ENCODE measurements at places on chromosomes 3 and 15. TPM values are rescaled to one million over a fixed set of nuclear protein-coding genes. Genes with fewer than 3 reads are reported as not detected.
A peak's percentile ranks its signal among the peaks of the same experiment; 100 is the strongest.

Gene CIDEC
- total RNA-seq: not detected

Gene COL6A5
- not detected for total RNA-seq

Gene CDHR4
- total RNA-seq: not detected

Gene ATP6V1A
- 38.1 TPM for total RNA-seq

Gene CCDC174
- 16.0 TPM for total RNA-seq

Gene MST1R
- total RNA-seq: 1.5 TPM

Gene PRTG
- total RNA-seq: not detected

Gene GOLGA8G
- total RNA-seq: not detected

Gene CCDC39
- not detected for total RNA-seq

Gene GPR62
- total RNA-seq: not detected

Gene PLCB2
- total RNA-seq: 95.7 TPM

- no peaks in the 10 kb centered on the region for H3K27me3 ChIP-seq
- H3K36me3 ChIP-seq: no peaks in the 10 kb centered on the region
- peaks cover 52% of the 10 kb centered on the region for H3K4me1 ChIP-seq
- DNase-seq: peak; percentile 71
- peak overlapping the region; percentile 73 for H3K27ac ChIP-seq
Measured at GRCh38 chr3:59424268-59425010, 374.6 kb upstream of the CFAP20DC start.

DNA sequence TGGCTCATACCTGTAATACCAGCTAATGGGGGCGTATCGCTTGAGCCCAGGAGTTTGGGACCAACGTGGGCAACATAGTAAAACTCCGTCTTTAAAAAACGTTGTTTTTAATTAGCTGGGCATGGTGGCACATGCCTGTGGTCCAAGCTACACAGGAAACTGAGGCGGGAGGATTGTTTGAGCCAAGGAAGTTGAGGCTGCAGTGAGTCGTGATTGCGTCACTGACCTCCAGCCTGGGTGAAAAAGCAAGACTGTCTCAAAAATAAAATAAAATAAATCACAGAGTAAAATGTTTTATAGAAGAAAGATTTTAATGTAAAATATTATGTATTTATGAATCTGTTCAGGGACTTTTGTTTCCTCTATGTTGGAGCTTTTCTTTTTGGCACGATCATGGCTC is 15.3 kb upstream of the STRIT1 start:
- peaks cover 1% of the 10 kb centered on the region for H3K27me3 ChIP-seq
- no peak overlapping the region for H3K4me3 ChIP-seq
- H3K27ac ChIP-seq: no peak overlapping the region
- no peaks in the 10 kb centered on the region for H3K4me1 ChIP-seq
- no peaks in the 10 kb centered on the region for H3K36me3 ChIP-seq

DNA sequence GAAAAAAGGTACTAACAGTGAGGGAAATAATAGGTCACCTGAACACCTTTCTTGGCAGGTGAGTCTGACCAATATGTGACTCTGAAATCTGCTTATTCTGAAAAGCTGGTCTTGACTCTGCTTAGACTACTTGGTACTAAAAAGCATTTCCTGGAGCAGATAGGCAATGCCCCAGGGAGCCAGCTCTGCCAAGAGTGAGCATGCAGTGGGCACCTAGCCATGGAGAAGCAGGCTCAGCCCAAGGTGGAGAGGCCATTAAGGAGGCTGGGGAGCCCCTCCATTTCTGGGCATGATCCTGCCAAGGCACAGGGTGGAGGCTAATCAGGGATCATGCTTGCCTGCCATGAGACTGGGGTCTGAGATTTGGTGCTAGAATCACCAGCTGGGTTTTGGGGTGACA is 1.6 kb upstream of the LTF start:
- peaks cover 49% of the 10 kb centered on the region for H3K27me3 ChIP-seq
- DNase-seq: no peak
- H3K4me1 ChIP-seq: no peaks in the 10 kb centered on the region
- no peaks in the 10 kb centered on the region for H3K36me3 ChIP-seq
- H3K4me3 ChIP-seq: no peak overlapping the region
- H3K27ac ChIP-seq: no peak overlapping the region

GRCh38 chr3:14757153-14757700 is 61.5 kb upstream of the FGD5 start:
- H3K27me3 ChIP-seq: no peaks in the 10 kb centered on the region
- no peaks in the 10 kb centered on the region for H3K36me3 ChIP-seq
- DNase-seq: peak; percentile 50

- H3K4me1 ChIP-seq: peaks cover 11% of the 10 kb centered on the region
- no peaks in the 10 kb centered on the region for H3K36me3 ChIP-seq
- H3K4me3 ChIP-seq: no peak overlapping the region
- DNase-seq: no peak
- H3K27ac ChIP-seq: no peak overlapping the region
- no peaks in the 10 kb centered on the region for H3K27me3 ChIP-seq
Measured at GRCh38 chr3:30493911-30494311, 112.5 kb upstream of the TGFBR2 start.

DNA sequence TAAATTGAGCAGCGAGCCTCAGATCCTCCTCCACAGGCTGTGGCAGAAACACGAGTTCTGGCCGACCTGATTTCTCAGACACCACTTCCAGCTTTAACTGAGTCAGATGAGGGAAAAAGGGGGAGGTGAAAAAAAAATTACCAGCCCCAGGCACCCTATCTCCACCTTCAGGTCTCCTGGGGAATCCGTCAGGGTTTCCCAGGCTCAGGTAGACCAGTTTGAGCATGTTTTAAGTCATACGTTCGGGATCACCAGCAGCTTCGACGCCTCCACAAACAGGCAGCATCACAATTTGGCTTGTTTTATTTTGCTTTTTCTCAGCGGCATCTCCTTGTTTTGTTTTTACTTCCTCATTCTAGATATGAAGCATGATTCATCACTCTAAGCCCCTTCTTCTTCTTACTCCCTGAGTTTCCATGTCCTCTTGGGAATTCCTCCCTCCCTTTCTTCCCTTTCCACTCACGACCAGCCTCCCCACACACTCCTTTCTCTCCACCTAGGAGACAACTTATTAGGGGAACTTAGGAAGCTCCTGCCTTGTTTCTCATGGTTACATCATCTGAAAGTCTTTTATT is 190.1 kb downstream of the ZNF621 start:
- no peak overlapping the region for H3K4me3 ChIP-seq
- no peaks in the 10 kb centered on the region for H3K36me3 ChIP-seq
- H3K4me1 ChIP-seq: peaks cover 3% of the 10 kb centered on the region

DNA sequence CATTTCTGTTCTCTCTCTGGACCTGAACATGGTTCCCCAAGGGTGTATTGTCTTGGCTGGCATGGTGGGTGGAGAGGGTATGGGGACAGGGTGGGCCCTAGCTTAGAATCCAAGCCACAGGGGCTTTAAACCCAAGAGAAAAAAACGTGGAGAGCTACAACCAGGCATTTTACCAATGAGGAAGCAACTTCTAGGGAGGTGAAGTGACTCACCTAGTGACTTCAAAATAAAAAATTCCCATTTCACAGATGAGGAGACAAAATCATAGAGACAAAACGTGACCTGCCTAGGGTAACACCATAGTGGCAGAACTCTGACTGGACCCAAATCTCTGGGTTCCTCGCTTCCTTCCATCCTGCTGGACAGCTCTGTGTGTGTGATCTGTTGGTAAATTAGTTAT is 216.8 kb downstream of the RPLP1 start:
- H3K4me1 ChIP-seq: peaks cover 26% of the 10 kb centered on the region
- H3K4me3 ChIP-seq: no peak overlapping the region
- H3K36me3 ChIP-seq: no peaks in the 10 kb centered on the region
- H3K27ac ChIP-seq: peak overlapping the region; percentile 36

DNA sequence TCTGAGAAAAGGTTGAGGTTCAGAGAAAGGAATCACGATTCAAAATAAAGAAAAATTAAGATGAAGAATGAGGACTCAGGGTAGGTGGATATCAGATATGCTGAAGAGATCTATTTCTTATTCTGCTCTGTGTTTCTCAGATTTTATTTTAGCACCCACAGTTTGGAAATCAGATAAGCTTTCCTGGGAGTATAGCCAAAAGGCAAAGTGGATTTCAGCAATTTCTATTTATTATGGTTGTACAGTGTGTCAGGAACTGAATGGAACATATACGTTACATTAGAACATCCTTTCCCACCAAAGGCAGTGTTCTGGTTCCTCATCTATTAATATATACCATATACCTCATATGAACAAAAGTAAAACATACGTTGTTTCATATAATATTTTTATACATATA is 18.9 kb downstream of the PEX5L start:
- H3K4me1 ChIP-seq: no peaks in the 10 kb centered on the region
- H3K27ac ChIP-seq: no peak overlapping the region
- H3K36me3 ChIP-seq: no peaks in the 10 kb centered on the region
- H3K4me3 ChIP-seq: no peak overlapping the region
- no peak for DNase-seq

- no peak overlapping the region for H3K27ac ChIP-seq
- no peaks in the 10 kb centered on the region for H3K36me3 ChIP-seq
- no peaks in the 10 kb centered on the region for H3K4me1 ChIP-seq
Measured at GRCh38 chr3:117366574-117366973, 657.0 kb downstream of the TUSC7 start.

DNA sequence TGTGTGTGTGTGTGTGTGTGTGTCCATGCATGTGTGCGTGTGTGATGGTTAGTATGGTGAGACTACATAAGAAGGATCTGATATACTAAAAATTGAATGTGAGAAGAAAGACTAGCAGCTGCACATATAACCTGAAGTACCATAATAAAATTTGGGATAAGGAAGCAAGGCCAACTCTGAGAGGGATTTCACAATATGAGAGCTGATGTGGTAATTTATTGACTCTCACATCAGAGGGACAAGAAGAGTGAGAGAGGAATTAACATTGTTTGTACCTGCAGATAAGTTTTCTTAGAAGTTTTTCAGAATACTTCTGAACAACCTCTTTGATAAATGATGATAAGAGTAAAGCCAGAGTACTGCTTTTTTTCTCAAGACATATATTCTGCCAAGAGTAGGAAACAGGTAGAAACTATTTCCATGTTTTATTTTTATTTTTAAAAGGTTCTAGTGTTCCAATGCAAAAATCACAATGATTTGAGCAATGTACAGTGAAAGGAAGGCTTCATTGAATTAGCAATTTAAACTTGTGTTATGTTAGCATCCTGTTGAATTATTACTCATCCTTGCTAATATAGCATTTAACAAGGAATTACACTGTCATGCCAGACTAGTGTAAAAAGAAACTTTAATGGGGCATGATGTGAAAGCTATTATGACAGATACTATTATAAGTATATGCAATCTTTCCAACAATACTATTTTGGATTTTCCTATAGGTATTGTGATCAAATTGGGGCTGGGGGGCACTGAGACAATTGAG is 415.5 kb upstream of the ARPP21 start:
- H3K4me3 ChIP-seq: no peak overlapping the region
- DNase-seq: no peak
- H3K27ac ChIP-seq: no peak overlapping the region
- H3K36me3 ChIP-seq: no peaks in the 10 kb centered on the region
- H3K4me1 ChIP-seq: no peaks in the 10 kb centered on the region
- H3K27me3 ChIP-seq: no peaks in the 10 kb centered on the region

GRCh38 chr3:159668990-159669476 is 319.6 kb upstream of the IL12A start:
- no peak for DNase-seq
- no peak overlapping the region for H3K27ac ChIP-seq
- H3K4me3 ChIP-seq: no peak overlapping the region

DNA sequence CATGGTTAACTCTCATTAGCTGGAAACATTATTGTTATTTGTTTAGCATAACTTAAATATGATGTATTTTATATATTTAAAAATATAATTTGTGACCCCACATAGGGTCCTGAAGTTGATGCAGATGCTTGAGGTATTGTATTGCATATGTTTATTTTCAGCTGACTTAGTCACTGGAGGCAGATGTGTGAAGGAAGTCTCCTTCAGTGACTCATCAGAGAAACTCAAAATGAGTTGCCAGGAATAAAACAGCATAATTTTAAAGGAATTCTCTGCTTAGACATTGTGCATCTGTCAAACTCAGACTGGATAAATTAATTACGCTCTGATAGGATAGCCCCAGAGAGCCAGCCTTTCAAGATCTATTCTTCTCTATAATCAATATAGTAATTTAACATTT is 7.9 kb upstream of the OR4F6 start:
- H3K4me3 ChIP-seq: no peak overlapping the region
- H3K27me3 ChIP-seq: peaks cover 6% of the 10 kb centered on the region
- H3K36me3 ChIP-seq: no peaks in the 10 kb centered on the region
- no peak for DNase-seq

DNA sequence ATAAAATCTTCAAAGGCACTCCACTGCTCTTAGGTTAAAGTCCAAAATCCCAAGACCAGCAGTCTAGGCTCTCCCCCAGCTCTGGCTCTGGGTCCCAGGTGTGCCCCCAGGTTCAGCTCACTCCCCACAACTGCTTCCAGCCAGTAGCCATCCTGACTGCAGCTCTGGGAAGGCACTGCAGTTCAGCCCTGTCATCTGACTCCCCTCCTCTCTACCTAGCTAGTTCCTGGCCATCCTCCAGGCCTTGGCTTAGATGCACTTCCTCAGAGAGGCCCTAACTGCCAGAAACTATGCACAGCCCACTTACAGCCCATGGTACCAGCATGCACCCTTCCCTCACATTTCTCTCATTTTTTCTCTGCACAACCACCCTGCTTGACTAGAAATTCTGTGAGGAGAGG is 25.5 kb downstream of the TBC1D2B start:
- H3K4me3 ChIP-seq: peak overlapping the region; percentile 34
- H3K27ac ChIP-seq: peak overlapping the region; percentile 85
- H3K4me1 ChIP-seq: peaks cover 92% of the 10 kb centered on the region
- peak; percentile 60 for DNase-seq

DNA sequence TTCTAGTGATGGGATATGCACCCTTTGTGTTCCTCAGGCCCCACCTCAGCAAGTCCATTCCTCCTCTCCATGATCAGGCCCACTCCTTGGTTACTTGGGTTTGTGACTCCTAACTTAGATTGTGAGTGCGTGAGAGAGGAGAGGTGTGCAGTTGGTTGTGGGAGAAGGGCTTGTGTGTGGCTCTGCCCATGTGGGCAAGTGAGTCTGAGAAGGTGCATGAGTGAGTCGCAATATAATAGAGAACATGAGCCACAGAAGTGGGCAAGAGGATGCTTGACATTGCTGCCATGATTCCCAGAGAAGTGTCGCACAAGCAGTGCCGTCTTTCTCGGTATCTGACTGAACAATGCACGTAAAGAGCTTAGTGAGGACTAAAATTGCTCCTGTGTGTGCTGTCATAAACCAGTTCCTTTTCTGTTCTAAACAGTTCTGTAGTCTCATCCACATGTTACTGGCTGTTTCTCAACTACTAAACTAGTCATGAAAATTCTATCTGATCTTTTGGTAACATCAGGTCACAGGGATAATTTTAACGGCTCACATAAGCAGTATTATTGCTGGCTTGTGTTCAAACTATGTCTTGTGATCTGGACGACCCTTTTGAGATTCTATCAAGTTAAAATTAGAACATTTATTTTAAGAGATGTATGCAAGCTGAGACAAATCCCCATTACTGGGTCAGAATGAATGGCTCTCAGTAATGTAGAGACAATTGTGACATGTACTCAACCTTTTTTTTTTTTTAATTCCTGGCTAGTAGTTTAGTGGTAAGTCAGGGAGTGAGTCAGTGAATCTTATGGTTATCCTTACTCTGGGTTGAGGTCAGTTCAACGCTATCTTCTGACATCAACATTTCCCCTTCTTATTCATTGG is 25.6 kb downstream of the GYG1 start:
- no peak overlapping the region for H3K4me3 ChIP-seq
- DNase-seq: peak; percentile 45
- peaks cover 34% of the 10 kb centered on the region for H3K36me3 ChIP-seq
- no peaks in the 10 kb centered on the region for H3K27me3 ChIP-seq

- no peak for DNase-seq
- no peaks in the 10 kb centered on the region for H3K36me3 ChIP-seq
- H3K4me1 ChIP-seq: no peaks in the 10 kb centered on the region
- H3K27me3 ChIP-seq: no peaks in the 10 kb centered on the region
Measured at GRCh38 chr3:182092662-182093262, 381.0 kb downstream of the SOX2 start.
